Upper lobe of right lung (tissue), 1 donor: ENCODE measurements at places on chromosomes 4 and X. TPM values are rescaled to one million over a fixed set of nuclear protein-coding genes. Genes with fewer than 3 reads are reported as not detected.

Gene LONRF3
- total RNA-seq = 24.4 TPM

Gene KLF8
- 16.3 TPM for total RNA-seq

GRCh38 chr4:155487210-155487609 is 110.4 kb upstream of the MAP9 start:
- no peak for DNase-seq

DNA sequence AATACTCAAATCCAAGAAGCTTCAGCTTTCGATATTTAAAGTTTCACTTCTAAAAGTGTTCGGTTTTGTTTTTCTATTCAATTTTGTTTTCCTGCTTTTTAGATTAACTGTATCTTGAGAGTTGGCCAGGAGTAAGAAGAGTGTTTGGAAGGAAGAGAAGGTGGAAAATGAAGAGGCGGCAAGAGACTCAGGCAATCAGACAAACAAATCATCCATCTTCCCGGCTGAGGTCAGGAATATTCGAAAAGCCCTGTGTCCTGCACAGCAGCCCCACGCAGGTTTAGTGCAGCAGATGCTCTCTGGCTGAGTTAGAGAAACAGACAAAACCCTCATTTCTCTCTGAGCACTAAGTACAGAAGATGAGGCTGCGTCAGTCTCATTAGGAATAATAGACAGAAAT is 330.3 kb upstream of the NOCT start:
- DNase-seq = no peak

DNA sequence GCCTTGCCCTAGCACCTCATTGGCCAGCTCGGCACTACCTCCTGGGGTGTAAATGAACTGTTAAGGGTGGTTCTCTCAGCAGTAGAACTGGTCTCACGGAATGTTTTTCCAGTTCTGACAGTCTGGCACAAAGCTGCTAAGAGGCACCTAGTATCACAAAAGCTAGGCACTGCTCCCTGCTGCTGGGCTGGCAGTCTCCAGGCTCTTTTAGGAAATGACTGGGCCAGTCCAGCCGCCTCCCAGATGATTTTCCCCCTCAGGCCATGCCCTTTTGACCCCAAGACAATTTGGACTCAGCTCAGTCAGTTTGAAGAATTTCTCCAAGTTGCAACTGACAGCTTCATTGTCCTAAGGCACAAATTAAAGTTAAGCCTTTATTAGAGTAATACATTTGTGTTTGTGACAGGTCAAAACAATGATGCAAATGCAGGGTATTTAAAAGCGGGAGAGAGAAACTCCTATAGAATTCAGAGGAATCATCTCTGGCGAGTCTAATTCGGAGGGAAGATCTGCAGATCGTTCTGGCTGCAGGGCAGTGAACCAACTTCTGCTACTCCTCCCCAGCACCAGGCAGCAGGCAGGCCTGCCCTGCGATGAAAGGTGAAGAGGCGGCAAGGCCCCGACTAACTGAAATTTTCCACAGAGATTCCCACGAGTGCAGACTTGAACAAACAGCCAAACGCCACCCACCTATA is 7.9 kb downstream of the FRMD7 start:
- no peak for DNase-seq

GRCh38 chr4:148048598-148048997 is 316.7 kb downstream of the ARHGAP10 start:
- DNase-seq = no peak

- no peak for DNase-seq
Observed at GRCh38 chr4:101782546-101782945, 8.0 kb upstream of the BANK1 start.

DNA sequence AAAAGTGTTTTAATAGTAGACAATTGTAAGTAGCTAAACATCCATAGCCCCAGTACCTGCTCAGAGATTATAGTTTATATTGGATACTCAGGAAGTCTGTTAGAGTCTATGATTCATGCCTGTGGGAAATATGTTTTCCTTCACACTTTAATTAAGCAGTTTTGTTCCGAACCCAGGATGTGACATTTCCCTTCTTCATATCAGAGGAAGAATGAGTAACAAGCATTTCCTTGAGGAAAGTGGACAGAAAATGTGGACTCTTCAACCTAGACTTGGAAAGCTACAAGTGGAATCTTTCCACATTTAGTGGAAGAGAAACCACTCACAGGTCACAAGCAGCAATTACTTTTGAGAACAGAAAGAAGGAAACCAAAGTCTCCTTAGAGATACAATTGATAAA is 419.4 kb downstream of the C4orf33 start:
- DNase-seq = no peak

GRCh38 chr4:137529432-137529831 is 2.9 kb downstream of the PCDH18 start:
- DNase-seq = no peak
